Erythroblast (primary cell): ENCODE measurements at places on chromosomes 3 and 15.

DNA sequence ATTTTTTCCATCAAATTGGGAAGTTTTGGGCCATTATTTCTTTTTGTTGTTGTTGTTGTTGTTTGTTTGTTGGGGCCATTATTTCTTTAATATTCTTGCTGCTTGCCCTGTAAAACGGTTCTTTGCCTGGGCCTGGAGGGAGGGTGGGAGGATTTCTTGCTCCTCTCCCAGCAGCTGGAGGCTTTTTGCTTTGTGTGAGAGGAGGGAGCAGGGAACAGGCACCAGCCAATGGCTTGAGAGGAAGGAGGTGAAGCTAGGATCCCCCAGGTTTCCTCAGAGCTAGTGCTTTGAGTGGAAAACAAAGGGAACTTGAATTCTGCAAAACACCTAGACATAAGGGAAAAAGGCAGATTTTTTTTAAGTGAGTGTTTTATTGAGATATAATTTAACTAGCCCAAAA is 61.2 kb upstream of the DNAJC19 start:
- no peak for DNase-seq

DNA sequence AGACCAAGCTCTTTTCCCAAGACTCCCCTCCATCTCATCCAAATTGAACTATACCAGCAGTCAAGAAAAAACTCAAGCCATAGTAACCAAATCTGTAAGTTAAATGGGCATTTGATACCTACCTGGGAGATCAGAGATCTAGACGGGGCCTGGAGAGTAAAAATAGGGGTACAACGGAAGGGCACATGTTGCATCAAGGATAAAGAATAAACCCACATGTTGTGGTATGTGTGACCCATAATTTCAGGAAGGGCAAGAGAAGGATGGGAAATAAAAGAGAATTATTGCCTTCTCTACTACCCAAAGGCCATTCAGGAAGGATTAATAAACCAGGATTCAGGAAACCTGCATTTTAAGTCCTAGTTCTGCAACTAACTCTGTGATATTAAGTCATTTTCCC is 1.5 kb downstream of the TEX55 start:
- no peak for DNase-seq

DNA sequence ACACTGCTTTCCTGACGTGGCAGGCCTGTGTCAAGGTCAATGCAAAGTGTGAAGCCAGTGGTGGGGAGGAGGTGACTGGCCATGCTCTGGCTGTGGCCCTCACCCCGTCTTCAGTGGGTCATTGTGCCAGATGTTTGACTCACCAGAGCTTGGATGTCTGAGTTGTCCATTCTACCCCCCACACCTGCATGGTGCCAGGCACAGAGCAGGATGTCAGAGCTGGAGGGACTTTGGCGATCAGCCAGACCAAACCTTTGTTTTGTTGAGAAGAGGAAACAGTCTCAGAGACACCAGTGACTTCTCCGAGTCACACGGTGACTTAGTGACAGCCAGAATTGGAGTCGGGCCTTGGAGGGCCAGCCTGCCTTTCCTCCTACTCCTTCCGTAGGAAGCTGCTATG is 49.5 kb downstream of the SMAD6 start:
- no peak for DNase-seq

GRCh38 chr15:48792408-48792807 is 18.5 kb downstream of the CEP152 start:
- no peak for DNase-seq

GRCh38 chr3:194023501-194024280 is 112.3 kb upstream of the HES1 start:
- no peak for DNase-seq

GRCh38 chr15:88574655-88575054 is 28.2 kb upstream of the DET1 start:
- no peak for DNase-seq

GRCh38 chr3:12040902-12041301 is 36.7 kb downstream of the SYN2 start:
- no peak for DNase-seq

DNA sequence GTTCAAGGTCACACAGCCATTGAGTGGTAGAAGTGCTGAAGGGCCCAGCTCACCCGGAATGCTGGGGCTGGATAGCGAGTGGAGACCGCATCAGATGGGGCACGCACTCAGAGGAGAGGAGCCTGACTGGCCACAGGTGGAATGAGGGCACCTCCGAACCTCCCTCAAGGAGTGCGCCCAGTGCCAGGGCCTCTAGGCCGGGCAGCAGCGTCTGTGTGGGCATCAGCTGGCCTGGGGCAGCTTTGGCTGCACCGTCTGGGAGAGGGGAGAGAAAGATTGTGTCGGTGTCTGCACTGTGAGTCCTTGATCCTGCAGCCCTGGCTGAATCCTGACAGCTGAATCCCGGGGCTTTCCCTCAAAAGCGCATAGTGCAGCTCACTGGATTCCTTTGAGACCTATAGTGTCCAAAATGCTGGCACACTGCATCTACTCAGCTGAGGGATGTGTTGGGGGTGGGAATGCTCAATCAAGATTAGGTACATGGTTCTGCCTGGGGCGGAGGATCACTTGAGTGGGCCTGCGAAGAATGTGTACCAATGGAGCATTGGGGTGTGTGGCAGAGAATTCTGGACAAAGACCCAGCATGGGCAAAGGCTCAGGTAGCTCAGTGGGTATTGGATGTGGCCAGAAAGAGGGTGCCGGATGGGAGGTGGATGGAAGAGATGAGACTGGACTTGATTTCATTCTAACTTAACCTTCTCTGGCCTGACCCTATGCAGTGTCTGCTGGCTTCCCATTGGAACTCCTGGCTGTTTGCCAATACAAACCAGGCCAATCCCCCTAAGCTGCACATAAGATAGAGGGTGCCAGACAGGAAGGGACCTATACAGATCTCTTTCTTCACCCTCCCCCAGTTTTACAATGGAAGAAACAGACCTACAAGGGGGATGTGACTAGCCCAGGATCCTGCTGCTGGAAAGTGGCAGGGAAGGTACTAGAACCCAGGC is 950 bp downstream of the ANKDD1A start:
- no peak for DNase-seq
